ENCODE measurements at places on chromosomes 7 and 10.

GRCh38 chr10:101535949-101536348 lies 52.1 kb downstream of the POLL start:
- no peak for DNase-seq

- no peak for DNase-seq
These were observed 3.2 kb downstream of the TNS3 start for GRCh38 chr7:47578579-47579270.

- DNase-seq: no peak
These were observed 906.9 kb downstream of the PCDH15 start for GRCh38 chr10:53894145-53894544.

DNA sequence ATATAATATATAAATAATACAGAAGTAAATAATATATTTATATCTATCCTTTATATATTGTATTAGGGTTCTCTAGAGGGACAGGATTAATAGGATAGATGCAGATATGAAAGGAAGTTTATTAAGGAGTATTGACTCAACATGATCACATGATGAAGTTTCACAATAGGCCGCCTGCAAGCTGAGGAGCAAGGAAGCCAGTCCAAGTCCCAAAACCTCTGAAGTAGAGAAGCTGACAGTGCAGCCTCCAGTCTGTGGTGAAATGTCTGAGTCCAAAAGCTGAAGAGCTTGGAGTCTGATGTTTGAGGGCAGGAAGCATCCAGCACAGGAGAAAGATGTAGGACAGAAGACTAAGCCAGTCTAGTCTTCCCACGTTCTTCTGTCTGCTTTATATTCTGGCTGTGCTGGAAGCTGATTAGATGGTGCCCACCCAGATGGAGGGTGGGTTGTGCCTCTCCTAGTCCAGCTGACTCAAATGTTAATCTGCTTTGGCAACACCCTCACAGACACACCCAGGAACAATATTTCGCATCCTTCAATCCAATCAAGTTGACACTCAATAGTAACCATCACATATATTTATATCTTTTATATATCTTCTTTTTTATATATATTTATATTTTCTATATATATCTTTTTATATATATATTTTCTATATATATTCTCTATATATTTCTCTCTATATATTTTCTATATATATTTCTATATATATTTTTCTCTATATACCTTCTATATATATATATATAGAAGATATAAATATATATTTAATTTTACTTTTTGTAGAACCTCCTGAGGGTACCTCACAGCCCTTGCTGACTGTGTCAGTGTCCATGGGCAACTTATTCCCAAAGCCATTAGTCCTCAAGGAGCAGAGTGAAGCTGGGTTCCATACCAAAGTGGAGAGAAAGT lies 24.6 kb upstream of the AKR1B10 start:
- no peak for DNase-seq

- no peak for DNase-seq
These were observed 640.8 kb downstream of the XPNPEP1 start for GRCh38 chr10:109282510-109282909.

DNA sequence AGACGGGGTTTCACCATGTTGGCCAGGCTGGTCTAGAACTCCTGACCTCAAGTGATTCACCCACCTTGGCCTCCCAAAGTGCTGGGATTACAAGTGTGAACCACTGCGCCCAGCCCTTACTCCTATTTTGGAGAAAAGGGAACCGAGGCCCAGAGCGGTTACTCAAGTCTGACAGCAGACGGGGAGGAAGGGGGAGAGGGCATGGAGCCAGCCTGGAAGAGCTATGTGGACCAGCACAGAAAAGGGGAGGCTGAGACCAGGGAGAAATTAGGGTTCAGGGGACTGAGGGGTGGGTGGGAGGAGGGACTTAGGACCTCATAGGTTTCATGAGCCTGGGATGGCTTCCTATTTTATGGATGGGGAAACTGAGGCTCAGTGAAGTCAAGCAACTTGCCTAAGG lies 1.5 kb downstream of the SFRP5 start:
- no peak for DNase-seq

DNA sequence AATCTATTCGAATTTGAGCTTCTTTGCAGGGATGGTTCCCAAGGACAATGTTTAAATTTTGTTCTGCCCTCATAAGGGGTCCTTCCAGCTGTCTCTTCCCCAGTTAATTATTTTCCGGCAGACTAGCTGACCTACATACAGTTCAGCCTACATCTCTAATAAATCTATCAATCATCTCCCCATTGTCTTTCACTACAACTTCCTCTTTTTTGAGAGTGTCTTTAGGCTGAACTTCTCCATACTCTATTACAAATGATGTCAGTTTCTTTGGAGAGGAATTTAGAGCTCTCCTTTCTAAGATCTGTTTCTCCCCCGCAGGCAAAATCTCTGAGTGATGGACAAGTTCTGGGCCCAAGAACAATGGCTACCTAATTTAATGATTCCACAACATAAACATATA lies 122.2 kb downstream of the PCLO start:
- DNase-seq: no peak

GRCh38 chr10:3074145-3074665 lies 6.9 kb downstream of the PFKP start:
- DNase-seq: no peak

DNA sequence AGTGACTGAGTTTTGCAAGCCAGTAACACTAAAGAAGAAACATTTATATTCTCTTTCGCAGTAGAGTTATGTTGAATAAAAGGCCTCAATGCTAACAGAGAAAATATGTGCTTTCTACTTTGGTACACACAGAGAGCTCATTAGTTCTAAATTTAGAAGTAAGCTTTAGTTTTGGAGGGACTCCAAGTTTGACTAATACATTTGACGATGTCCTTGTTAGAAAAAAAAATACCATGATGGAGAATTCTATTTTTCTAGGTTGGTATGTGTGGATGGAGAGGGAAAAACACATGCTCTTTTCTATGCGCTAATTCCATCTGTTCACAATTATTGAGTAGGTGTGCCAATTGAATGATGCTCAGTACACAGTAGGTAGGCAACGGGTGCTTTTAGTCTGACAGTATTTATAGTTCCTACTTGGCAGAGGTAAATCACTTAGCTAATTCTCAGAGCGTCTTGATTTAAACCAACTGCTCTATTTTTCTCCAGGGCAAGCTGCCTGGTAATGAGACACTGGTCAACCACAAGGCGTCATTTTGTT lies 327.2 kb upstream of the AKR1E2 start:
- DNase-seq: no peak

DNA sequence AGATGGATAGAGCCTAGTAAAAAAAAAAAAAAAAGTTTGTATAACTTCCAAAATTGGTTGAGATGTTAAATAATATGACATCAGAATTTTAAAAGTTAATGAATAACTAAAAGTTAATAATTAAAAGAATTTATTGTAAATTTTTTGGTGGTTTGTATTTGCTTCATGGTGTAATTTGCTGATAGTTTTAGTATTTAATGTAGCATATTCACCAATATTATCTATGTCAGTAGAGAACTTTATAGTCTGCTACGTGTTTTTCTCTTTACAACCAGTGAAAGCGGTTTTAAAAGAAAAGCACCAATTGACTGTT lies 51.8 kb upstream of the STEAP4 start:
- DNase-seq: no peak

DNA sequence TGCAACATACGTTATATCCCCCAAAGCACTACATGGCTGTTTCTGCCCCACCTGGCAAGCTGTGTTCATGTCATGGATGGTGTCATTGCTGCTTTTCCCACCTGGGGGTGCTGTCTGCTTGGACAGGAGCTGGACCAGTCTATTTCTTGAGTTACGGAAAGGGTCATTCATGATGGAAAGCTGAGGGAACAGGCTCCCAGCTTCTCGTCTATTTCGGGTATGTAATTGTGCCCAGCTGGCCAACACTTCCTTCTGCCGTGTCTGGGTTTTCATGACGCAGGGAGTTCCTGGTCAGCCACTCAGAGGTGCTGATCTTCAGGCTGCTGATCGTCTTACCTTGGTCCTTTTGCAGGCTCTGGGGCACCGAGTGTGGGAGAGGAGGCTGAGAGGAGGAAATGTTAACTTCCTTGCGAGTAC lies 8.6 kb downstream of the BTBD16 start:
- DNase-seq: no peak

DNA sequence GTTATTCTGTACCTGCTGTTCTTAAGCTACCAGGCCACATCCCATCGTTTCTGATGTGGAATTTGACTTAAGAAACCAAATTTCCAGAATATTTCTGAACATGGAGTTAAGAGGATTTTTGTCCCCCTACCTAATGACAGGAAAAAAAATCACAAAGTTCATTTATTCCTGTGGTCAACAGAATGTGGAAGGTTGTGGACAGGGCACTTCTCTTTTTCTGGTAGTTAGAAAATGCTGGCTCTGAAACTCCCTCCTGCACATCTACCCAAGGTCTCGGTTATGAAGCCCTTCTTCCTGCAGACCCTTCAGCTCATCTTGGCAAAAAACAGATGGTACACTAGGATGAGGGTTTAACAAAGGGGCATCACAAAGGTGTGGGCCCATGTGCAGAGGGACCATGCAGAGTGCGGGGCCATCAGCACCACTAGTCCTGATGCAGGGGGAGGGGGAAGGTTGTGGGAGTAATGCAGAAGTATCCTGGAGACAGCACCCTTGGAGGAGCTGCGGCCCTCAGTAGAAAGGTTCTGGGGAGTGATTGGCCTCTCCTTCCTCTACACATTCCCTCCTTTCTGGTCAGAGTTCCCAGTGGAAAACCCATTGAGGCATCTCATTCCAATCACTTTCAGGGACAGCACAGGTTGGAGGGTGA lies 9.8 kb downstream of the ALOX5 start:
- DNase-seq: no peak

DNA sequence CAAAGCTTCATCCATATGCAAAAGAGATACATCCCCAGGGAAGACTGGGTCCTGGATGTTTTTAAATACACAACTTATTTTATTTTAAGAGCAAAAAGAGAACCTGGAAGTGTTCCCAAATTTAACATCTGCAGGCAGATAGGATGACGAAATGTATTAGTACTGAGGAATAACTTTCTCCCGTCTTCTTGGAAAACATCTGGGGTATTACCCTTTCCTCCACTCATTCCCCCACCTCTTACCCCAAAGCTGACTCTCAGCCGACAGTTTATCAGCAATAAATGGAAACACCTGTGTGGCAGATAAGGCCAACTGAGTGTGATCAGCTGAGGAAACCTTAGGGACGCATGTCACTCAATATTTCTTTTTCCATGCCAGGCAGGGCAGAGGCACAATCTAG lies 435.6 kb upstream of the NPVF start:
- DNase-seq: no peak

Data from activated T-cell treated with anti-CD3 and anti-CD28 coated beads, Interleukin-2, amount 50 U/mL, for 24 hours (primary cell).